NCI-H510A treated with DMSO at 0.1 percent for 48 hours (cell line): ENCODE measurements at places on chromosomes 12 and 14.

- DNase-seq, result no peak
These were observed 240.3 kb upstream of the TMPO start for GRCh38 chr12:98275131-98275475.

DNA sequence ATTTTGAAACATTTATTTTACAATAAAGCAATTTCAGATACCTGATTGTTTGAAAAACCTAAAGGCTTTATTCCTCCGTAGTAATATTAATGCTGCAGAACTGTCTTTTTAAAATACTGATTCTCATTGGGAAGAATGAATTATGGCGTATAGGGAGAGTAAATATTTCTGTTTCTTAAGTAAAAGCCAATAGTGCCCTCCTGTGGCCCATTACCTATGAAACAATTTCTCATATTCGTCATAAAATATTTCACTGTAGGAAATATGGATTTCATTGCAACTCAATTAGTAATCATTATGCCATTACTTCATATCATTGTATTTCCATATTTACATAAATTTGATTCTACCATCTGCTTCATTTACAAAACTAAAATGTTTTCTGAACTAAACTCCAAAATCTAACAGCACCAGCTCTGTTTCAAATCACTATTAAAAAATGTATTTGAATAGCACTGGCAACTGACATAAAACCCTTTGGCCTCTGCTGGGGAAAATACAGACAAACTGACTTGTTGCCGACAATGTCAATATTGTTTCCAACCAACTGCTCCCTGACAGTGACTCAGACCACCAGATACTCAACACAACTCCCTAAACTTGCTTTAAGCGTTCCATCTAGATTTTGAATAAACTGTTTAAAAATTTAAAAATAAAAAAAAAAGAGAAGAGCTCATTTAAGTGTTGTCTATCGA lies 290.3 kb downstream of the NAV3 start:
- DNase-seq, result peak; percentile 55

- no peak for DNase-seq
These were observed 146.8 kb upstream of the SLC38A2 start for GRCh38 chr12:46519407-46519806.

DNA sequence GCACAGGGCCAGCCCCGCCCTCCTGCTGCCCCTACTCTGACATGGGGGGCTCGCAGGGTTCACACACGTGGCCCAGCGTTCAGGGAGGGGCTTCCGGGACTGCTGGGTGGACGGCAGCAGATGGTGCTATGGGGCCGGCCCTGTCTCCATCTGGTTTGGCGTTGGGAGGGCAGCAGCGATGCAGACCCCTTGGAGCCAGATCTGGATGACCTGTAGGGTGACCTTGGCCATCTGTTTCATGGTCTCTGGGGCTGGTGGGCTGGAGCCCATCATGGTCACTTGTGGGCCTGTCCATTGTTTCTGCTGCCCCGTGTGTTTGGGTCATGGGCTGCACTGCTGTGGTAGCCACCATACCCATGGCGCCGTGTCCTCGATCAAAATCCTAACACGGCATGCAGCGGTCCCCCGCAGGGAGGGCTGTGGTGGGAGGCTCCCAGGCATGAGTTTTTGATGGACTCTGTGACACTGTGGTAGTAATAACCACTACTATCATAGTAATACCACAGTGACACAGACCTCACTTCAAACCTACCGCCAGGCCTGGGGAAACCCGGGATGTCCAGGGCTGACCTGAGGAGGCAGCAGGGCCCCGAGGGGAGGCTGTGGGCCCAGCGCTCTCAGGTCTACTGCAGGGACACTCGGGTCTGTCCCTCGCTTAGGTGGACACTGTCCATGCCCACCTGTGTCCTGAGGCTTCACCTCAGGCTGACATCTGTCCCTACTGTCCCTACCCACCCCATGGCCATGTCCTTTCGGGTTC lies 359.4 kb downstream of the TMEM121 start:
- DNase-seq, result no peak
